Activated T-cell treated with anti-CD3 and anti-CD28 coated beads, Interleukin-2, amount 50 U/mL, for 24 hours (primary cell): ENCODE measurements at places on chromosomes 5 and 9.

- DNase-seq: no peak
Observed at GRCh38 chr5:137335493-137335892, 163.6 kb downstream of the SPOCK1 start.

- no peak for DNase-seq
Observed at GRCh38 chr9:72921888-72922654, 30.8 kb downstream of the ALDH1A1 start.

DNA sequence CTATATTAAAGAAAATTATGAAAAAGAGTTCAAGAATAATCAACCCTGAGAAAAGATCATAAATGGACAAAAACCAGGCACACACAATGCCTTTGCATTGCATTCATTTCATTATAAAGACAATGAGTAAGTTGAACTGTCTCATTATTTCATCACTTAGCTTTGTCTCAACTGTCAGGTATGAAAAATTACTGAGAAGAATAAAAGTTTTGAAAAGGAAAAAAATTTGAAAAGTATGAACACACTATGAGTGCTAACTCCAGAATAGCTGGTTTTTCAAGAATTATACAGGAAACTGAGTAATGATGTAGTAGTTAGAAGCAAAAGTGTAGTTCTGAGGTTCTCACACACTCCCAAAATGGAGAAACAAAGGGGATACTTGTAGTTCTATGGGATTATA is 16.3 kb upstream of the ANXA1 start:
- no peak for DNase-seq

- DNase-seq: no peak
Observed at GRCh38 chr5:104733063-104733669, 1170.6 kb upstream of the NUDT12 start.

GRCh38 chr9:25891527-25891926 is 213.3 kb upstream of the TUSC1 start:
- no peak for DNase-seq

DNA sequence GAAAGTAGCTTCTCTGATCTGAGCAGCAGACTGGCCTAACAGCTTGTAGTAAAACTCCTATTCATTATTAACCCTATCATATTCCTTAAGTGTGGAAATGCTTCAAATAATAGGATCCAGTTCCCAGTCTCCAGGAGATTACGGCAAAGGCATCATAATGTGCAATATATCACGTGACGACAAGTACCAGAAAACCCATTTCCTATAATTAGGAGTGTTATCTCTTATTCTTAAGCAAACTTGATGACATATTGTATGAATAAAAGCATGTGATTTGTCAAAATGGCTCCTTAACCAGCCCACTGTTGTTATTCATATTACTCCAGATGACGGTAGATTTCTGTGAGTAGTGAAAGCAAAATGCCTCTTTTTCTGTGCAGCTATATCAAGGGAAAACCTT is 2.9 kb downstream of the SV2C start:
- no peak for DNase-seq

DNA sequence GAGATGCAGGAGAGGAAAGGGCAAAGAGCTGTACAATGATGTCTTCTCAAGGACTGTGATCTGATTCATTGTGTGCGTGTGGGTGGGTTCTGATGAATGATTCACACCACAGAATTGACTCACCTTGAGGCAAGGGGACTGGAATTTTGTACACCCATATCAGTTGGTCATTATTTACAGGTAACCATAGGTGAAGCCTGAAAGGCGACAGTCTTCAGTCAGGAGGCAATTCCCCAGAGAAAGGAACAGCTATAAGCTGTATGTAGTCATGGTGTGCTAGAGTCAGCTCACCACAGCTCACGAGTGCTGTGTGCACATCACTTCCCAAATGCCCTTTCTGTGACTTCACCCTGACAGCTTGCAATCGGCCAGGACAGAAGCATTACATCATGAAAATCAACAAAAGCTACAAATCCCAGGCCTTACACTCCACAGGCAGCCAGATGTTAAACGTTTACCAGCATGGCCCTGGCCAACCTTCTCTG is 87.6 kb upstream of the RPS23 start:
- no peak for DNase-seq

GRCh38 chr5:156221816-156222215 is 105.1 kb upstream of the SGCD start:
- DNase-seq: no peak

GRCh38 chr5:126998895-126999570 is 31.3 kb downstream of the MARCHF3 start:
- DNase-seq: no peak

DNA sequence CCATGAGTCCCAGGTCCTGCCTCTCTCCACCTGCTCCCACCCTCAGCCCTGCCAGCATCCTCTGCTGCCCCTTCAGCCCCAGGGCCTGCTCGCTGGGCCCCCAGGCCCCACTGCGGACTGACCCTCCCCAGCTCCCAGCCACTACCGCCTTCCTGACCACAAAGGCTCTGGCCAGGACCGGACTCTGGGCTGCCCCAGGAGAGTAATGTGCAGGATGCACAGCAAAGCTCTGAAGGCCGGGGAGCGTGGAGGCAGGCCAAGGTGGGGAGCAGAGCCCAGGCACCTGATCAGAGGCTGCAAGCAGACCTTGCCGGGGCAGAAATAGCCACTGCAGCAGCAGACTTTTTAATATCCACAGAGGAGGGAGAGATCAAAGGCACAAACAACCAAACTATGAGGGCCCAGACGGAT is 27.9 kb downstream of the IPPK start:
- DNase-seq: peak; percentile 20

- DNase-seq: no peak
Observed at GRCh38 chr5:176792655-176793342, 17.6 kb upstream of the UNC5A start.

DNA sequence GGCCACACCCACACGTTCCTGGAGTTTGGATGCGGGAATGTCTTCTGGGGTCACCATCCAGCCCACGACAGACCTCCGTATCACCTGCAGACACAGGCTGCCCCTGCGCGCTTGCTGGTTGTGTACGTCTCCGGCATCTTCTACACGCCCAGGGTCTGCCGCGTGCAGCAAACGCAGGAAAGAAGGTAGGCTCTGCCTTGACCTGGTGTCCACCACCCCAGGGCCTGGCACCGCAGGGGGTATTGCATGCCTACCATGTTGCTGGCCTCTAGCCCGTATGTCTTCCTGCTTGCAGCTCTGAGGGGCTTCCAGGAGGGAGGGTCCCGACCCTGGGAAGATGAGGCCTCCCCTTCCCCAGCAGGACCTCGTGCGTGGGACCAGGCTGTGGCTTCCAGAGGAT is 298.8 kb upstream of the IRX4 start:
- DNase-seq: no peak

DNA sequence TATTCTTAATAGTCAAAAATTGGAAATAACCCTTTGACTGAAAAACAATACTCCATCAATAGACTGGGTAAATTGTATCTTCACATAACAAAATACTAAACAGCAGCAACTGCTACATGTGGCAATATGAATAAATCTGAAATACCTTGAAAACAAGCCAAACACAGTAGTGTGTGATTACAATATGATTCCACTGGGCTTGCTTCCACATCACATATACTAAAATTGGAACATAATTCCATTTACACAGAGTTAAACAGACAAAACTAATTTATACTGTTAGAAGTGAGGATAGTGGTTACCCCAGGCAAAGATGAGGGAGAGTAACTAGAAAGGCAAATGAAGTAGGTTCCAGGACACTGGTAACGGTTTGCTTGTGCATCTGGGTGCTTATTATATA is 20.4 kb downstream of the FNIP1 start:
- DNase-seq: no peak

GRCh38 chr5:7882926-7883325 is 14.0 kb downstream of the MTRR start:
- DNase-seq: no peak

DNA sequence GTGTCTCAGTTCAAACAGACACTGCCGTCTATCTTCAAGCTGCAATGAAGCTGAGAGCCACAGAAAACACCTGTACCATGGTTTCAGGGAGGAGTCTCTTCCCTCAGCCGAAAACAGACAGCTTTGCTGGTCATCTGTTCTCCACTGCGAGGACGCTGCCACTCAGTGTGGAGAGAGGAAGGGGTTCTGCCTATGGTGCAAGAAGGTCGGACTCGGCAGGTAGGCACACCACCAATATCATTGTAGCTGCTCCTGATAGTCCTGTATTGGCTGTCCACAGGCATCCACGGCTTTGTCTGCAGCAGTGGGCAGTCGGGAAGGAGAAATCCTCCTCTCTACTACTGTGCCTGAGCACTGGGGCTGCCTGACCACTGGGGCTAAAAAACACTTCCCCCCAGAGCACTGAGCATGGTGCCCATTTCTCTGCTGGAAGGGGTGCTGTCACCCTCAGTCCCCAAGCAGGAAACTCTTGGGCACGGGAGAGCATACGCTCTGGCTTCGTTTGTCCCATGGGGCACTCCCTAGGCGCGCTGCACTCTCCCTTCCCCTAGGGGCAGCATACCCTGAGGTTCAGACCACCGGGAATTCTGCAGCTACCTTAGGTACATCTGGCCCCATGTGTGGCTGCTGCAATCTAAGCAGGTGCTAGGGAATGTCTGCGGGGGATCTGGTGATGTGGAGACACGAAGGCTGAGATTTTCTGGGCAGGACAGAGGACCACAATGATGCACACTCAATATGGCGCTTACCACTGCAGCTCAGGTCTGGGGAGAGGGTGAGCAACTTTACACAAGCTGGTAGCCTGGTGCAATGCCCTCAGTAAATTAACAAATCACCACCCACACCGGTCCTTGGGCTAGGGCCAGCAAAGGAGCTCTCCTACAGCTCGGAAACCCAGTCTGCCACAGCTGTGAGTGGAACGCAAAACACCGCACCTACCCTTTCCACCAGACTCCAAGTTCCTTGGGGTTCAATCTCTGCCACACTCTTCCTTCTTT is 880.9 kb upstream of the SEMA6A start:
- no peak for DNase-seq

DNA sequence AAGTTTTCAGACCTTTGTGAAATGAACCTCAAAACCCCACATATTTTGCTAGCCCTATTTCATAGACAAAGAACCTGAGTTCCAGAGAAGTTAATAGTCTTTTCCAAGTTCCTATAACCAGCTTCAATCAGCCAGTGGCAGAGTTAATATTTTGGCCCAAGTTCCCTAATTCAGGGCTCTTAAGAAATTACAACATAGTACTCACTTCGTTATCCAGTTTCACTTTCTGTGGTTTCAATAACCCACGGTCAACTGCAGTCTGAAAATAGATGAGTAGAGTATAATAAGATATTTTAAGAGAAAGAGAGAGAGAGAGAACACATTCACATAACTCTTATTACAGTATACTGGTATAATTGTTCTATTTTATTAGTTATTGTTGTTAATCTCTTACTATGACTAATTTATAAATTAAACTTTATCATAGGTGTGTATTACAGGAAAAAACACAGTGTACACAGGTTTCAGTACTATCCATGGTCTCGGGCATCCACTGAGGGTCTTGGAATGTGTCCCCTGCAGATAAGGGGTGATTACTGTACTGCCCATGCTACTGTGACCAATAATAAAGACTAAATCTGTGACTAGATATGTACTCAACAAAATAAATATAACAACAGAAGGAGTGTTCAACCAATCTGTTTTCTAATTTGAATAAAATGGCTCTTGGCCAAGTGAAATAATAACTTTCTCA is 9.3 kb upstream of the MYOT start:
- no peak for DNase-seq

GRCh38 chr5:134979416-134979815 is 11.7 kb downstream of the CATSPER3 start:
- DNase-seq: no peak

DNA sequence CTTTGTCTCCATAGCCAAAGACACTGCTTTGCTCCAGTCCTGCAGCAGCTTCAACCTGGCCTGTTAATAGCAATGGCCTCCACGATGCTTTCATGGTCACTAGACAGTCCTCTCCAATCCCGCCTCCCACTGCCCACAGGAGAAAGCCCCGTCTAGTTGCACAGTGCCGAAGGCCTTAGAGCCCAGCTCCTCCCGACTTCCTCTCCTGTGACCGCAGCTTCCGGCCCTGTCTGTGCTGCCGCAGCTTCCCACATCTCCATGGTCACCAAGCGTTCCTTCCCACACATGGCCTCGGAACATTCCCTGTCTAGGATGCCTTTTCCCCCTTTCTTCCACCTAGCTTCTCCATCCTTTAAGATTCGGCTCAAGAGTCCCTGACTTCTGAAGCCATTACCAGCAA is 23.4 kb downstream of the PCA3 start:
- no peak for DNase-seq

GRCh38 chr5:132103332-132103951 is 29.9 kb downstream of the CSF2 start:
- DNase-seq: peak; percentile 78

DNA sequence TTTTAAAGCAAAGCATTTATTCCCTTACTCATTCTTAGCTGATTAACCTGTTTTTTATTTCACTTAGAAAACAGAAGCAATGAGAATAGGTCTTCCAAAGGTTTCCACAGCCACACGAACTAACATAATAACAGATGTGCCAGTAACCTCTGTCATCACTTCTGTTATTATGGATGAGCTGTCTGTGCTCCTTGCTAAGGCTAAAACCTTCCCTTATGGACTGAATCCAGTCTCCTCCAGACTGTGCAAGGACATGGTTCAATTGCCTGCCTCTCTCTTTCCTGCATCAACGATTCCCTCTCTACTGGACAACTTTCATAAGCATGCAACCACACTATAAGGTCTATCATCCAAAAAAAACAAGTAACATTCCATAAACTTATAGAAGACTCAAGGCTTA is 1446.2 kb downstream of the MAT2B start:
- DNase-seq: no peak

- no peak for DNase-seq
Observed at GRCh38 chr9:4986296-4986695, 1.2 kb downstream of the JAK2 start.
